Activated T-cell treated with anti-CD3 and anti-CD28 coated beads for 4 hours (primary cell): ENCODE measurements at places on chromosomes 3 and 15.

DNA sequence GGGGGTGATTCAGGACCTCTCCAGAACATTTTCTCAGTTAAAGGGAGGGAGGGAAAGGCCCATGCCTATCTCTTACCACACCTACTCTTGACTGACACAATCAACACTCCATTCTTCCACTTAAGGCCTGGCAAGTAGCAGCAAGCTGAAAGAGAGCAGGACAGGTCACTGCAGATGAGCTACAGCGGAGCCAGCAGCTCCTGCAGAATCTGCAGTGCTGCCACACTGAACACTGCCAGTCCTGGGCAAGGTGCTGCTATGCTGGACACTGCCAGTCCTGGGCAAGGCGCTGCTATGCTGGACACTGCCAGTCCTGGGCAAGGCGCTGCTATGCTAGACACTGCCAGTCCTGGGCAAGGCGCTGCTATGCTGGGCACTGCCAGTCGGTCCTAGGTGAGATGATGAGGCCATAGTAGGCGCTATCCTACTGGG, 143.7 kb downstream of the MYLK start:
- DNase-seq: no peak

DNA sequence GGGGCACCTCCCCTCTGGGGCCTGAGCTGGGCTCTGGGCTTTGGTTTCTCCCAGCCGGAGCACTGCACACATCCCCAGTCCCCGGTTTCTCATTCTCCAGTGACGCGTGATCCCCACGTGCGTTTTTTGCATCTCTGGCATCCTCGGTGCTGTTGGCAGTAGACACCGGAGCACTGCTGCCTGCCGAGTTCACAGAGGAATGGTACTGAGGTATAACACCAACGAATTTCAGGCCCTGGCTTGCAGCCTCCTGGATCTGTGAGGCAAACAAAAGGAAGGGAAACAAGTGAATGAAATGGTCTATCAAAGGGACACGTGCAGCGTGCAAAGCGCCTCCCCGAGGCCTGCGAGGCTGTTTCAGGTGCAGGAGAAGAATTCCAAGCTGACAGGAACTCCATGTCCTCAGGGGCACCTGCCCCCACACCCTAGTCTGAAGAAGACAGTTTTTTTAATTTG, 112.9 kb downstream of the OXNAD1 start:
- DNase-seq: no peak

DNA sequence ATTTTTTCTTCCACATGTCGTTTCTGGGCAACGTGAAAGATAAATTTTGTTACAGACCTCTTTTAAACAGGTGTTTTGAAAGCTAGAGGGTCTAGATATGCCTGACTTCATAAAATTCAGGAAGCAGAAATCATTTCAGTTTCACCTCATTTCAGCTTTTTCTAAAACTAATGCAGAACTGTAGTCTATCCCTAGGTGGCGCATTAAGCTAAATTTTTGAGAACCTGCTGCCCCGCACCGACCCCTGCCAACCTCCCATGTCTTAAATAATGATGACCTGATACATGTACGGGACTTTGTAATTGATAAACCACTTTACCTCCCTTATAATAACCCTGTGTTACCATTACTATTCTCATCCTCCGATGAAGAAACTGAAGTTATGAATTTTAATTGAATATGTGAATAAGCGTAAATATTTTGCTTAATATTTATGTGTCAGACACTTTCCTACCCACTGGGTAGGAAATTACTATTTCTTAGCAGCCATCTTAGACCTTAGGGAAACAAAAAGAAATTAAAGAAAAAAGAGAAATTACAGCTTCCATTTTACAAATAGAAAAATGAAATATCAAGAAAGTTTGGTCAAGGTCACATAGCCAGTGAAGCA, 78.7 kb upstream of the GCNT3 start:
- no peak for DNase-seq

- no peak for DNase-seq
Observed at GRCh38 chr3:142495103-142495502, 47.3 kb upstream of the XRN1 start.

DNA sequence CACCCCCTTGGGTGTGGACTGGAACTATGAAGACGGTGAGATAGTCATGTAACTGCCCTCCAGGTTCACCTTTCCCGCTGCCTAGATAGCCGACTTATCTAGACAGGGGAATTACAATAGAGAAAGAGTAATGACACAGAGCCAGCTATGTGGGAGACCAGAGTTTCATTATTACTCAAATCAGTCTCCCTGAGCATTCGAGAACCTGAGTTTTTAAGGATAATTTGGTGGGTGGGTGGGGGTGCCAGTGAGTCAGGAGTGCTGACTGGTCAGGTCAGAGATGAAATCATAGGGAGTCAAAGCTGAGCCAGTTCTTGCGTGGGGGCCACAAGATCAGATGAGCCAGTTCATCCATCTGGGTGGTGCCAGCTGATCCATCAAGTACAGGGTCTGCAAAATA, 19.7 kb upstream of the DNAJC19 start:
- DNase-seq: no peak

DNA sequence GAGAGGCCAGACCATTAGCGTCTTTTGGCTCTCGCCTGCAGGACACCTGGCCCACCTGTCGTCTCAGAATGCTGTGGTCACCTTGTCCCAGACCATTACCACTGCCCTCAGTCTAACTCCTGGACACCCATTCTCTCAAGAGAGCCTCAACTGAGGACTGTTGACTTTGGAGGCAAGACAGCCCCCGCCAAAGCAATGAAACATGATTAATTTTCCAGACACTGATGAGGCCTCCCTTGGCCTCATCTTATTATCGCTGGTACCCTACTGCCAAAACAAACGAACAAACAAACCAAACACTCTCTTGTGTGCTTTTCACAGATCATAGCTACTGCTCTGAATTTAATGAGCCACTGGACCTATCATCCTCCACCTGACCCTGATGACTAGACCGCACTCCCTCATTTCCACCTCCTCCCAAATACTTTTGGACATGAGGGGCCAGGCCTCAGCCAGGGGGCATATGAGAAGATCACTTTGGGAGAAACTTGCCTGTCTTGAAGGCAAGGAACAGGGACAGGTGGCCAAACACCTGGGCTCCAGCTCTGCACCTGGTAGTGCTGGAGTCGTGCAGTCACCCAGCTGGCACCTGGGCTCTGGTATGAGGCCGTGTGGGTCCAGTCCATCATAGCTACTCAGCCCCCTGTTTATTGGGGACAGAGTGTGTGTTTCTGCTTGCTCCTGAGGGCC, 27.6 kb downstream of the ALS2CL start:
- no peak for DNase-seq

DNA sequence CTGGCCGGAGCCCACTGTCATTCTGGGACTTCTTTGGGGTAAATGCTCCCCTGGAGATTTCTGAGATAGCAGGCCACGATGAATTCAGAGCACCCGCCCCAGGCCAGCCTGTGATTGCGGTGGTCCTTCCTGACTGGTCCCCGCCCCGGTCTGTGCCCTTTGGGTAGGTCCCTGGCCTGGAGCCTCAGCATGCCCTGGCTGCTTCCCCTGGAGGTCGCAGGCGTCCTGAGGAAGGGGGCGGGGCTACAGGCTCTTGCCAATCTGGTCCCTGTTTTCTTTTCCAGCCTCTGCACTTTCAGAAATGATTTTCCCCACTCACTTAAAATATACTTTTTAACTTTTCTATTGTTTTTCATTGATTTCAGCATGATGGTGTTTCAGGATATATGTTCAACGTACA, 250.2 kb upstream of the ATP10A start:
- no peak for DNase-seq

DNA sequence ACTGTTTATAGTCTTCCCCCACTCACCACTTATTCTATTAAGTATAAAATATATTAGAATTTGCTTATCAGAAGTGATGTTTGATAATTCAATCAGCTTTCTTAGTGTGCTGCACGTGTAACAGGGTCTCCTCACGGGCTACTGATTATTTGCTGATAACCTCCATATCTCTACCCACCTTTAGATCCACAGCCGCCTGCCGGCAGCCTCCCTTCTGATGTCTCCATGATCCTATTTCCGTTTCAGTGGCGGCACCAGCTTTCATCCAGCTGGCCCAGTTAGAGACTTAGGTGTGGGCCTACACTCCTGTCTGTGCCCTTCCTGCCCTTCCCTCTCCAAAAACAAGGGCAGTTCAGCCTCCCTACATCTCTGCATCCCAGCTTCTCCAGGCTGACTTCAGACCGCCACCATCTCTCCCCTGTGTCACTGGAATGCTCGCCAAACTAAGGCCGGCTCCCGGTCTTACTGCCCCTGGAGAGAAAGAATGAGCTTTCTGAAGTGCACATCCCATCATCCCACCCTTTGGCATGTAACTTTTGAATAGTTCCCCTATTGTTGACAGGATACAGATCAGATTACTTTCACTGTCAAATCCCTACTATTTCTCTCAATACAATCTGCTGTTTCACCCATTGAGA, 76.6 kb upstream of the PRTG start:
- DNase-seq: no peak

DNA sequence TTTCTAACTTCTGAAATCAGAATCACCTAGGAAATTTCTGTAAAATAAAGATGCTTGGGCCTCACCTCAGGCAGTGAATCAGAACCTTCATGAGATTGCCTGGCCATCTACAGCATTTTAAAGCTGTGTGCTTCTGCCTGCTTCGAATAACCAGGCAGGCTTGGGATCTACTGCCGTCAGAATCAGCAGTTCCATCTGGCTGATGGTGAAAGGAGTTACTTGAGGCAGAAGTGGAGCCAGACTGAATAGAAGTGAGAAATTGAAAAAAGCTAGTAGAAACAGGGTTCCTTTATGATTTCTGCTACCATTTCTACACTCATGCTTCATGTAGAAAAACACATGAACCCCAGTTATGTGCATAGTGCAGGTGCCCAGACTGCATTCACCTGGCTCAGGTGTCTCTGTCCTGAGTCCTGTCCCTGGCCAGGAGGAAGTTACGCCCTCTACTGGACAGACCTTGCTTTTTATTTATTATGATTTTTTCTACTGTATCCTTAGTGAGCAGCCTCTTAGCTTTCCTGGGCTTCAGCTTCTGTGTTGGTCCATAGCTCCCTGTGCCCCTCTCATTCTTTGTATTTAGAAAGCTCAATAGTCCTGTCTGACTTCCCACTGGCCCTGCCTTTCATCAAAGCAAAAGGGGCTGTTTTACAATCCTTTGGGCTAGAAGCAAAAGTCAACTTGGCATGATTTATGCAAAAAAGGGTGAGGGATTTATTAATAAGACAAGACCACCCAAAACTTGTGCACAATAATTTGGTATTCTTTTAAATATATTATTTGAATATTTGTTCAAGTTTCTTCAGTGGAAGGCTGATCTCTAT, 200.8 kb upstream of the GOLGA6L4 start:
- DNase-seq: no peak

DNA sequence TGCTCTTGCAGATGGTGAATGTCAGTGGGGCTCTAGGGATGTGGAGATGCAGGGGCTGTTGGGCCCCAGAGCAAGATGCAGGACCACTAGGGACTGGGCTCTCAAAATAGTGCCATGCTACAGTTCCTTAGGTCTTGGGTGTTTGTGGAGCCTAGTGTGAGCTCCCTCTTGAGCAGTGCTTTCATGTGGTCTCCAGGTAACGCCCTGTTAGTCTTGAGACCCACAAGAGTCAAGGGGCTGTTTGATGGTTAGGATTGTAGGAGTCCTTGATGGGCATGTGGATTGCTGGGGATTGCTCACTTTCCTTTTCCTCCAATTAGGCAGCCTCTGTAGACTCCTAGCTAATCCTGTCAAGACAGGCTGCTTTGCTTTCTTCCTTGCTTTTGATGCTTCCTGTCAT, 56.0 kb downstream of the CCDC66 start:
- no peak for DNase-seq

DNA sequence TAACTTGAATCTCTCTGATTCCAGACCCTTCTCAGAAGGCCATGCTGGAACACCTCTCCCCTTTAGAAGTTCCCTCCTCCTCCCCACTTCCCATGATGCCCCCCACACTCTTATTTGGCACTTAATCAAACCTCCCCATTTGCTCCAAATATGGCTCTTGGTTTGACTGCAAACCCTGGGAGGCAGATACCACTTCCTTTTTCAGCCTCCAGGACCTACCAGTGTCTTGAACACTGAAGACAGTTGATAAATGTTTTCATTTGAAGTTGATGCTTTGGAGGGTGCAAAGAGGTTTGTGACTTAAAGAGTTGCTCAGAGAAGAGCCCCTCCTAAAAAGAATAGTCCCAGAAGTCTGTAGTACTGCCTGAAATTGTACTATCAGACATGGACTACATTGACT, 61.5 kb downstream of the SEMA5B start:
- DNase-seq: no peak

DNA sequence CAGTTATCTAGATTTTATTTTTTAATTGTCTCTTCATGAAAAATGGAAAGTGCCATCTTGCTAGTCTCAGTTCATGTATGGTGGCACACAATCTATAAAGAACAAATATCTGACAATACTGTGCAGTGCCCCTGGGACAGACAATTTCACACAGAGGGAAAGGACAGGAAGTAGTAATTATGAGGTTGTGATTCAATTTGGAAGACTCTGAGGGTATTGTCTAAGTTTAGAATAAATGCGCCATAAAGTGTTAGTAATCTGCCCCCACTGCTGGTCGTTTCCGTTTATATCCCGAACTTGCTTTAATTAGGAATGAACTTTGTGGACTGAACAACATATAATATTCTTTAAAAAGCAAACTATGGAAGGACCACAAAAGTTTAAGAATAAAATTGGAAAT, 196.4 kb upstream of the SLC24A5 start:
- no peak for DNase-seq

- DNase-seq: no peak
Observed at GRCh38 chr3:188272481-188273372, 118.8 kb downstream of the LPP start.

DNA sequence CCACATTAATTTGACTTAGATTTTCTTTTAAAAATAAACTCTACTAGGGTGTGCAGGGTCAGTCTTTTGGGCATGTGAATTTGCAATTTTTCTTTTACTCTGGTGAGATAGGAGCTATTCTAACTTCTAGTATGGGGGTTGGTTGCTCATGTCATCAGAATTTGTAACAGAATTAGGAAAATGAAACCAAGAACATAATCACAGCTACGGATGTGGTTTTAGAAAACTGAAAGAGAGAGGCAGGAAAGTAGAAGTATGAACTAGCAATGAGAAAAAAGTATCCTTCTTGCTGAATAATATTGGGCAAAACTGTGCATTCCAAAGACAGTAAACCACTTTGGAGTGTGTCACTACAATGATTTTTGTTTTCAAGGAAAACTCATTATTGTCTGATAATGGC, 43.3 kb downstream of the ADPGK start:
- no peak for DNase-seq

DNA sequence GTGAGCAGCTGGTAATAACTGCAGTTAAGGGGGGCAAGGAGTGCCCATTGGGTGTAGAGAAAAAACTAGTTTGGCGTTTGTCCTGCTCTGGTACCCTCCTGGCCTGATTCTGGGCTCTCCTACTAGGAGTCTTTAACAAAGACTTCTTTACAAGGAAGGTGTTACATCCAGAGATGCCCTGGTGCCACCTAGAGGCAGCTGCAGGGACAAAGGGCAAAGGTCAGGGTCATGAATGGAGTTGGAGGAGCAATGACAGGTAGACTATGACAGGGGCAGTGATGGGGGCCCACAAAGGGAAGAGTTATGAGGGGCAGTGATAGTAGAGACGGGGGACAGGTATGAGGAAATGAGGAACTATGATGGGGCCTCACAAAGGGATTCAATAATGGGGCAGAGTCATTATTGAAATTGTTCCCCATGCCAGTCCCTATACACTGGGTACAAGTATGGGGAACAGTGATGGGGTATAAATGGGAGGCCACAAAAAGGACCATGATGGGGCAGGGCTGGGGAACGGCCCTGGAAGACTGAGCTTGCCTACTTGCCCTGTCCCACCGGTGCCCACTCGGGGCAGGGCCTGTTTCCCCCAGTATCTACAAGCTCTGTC, 7.9 kb downstream of the CCDC71 start:
- DNase-seq: peak; percentile 46

GRCh38 chr15:73474785-73475184, 31.8 kb downstream of the REC114 start:
- DNase-seq: no peak
